ENCODE measurements at places on chromosomes 4 and X.

DNA sequence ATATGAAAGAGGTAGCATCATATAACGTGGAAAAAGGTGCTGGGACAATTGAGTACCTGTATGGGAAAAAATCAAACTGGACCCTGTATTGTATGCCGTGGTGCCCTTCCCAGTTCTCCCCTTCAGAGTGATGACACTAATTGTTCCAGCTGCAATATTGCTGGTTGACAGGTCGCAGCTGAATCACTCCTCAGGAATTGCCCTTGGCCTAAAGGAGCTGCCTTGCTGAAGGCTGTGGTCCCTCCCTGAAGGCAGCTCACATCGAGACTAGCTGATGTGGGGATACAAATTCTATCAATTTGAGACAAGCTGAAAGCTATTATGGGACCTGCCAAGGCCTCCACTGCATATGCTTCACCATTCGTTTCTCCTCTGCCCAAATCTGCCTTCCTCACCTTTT, 39.3 kb upstream of the CXCL8 start:
- DNase-seq: no peak

DNA sequence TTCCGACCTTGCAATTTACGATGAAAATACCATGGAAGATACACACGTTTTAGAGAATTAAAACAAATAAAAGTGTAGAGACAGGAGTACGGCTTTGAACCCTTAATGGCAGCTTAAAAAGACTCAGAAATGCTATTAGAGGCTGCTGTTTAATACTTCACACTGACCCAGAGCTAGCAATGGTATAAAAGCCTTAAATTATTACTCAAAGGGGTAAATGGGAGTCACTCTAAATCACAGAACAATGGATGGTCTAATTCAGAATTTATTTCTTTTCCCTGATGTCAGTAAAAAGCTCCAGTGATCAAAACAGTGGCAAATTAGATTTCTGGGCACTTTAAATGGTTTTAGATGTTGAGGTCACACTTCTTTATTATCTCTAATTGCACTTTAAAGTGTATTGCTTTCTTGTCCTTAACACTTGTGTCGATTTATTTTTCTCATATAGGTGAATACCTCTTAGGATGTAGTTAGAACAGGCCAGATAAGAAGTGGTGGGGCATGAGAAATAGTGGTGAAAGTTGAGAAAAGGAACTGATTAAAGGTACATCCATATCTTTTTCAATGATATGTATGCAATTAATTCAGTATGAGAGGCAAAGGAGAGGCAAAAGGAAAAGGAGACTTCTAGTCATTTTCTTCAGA, 252.4 kb upstream of the ANKRD50 start:
- DNase-seq: no peak

DNA sequence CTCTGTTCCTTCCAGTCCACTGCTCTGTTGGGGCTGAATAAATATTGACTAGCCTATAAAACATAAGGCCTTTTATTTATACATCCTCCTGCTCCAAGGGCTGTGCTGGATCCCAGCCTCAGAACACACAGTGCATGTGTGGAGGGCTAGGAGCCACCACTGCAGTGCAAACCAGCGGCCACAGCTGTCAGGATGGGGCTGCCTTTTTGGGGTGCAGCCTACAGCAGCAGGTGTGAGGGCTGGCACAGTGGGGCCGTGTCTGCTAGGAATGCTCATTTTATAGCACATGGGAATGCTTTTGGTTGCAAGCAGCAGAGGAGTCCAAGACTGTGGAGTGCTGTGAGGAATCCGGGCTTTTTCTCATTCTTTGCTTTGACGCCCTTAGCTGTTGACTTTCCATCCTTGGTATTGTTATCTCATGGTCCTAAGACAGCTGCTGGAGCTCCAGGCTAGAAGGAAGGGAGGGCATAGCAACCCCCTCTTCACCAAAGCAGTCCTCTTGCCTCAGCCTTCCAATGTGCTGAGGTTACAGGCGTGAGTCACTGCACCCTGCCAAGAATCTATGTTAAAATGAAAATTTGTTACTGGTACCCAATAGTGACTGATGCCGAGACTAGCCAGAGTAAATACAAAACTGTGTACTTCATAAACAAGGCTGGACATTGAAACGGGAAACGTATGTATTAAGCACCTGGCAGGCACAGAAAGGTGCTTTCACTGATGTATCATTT, 334.3 kb upstream of the GATB start:
- peak; percentile 56 for DNase-seq

GRCh38 chrX:130851569-130851968, 51.4 kb downstream of the ENOX2 start:
- no peak for DNase-seq

DNA sequence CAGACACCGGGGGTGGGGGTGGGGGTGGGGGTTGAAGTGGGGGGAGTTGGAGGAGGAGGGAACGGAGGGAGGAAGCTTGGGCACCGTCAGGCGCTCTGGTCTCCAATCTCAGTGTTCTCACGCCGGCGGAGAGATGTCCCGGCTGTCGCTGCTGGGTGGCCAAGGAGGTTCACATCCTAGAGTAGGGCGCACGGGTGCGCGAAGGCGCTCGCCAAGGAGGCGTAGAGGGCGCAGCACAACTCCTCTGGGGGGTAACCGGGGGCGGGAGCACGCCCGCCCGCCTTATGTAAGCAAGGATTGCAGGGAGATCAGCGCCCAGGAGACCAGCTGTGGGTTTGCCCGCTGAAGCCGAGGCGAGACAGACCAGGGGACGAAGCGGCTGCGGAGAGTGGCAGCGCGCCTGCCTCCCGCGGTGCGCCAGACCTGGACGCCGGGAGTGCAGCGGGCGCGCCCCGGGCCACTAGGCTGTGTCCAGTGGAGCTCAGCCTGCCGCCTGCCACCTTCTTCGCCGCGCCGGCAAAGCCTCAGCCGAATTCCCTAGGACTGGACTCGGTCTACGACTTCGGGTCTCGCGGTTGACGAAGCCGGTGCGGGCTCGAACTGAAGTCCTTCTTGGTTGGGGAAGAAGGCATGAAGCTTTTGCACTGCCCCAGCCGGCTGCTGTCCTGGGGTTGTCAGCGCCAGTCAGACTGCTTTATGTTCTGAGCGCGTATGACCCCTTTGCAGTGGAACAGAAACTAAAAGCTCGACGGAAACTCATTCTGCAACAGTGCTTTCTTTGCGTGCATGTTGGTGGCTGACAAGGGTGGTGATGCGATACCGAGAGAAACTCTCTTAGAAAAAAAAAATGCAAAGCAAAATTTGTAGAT, 707 bp upstream of the UNC5C start:
- DNase-seq: peak; percentile 58

GRCh38 chr4:185576962-185577950, 41.9 kb upstream of the PDLIM3 start:
- no peak for DNase-seq

DNA sequence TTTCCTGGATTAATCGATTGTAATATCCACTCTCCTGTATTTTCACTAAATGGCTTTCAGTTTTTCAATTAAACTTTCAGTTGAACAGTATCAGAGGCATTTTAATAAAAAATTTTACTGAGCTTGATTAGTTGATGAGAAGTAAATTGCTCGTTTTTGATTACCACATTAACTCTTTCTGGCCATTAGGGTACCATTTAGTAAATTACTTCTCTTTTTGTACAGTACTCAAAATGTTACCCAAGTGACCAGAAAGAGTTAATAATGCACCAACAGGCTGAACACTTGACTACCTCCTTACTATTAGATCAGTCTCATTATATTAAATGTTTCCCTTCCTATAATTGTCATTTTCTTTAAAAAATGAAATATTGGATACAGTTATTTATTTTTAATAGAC, 289.2 kb downstream of the TENM3 start:
- no peak for DNase-seq

- DNase-seq: no peak
Measured at GRCh38 chr4:176778063-176778462, 14.7 kb downstream of the VEGFC start.

- no peak for DNase-seq
Measured at GRCh38 chr4:110155654-110156053, 42.8 kb downstream of the ELOVL6 start.
